HuH-7 (cell line): ENCODE measurements at places on chromosomes 5 and 9.

- peak; percentile 16 for DNase-seq
Measured at GRCh38 chr9:32378496-32378895, 5.9 kb upstream of the ACO1 start.

- no peak for DNase-seq
Measured at GRCh38 chr9:116020801-116021200, 132.8 kb upstream of the PAPPA start.

GRCh38 chr5:150154618-150155128, 972 bp downstream of the PDGFRB start:
- no peak for DNase-seq

- DNase-seq, result no peak
Measured at GRCh38 chr9:129338724-129339430, 160.8 kb upstream of the IER5L start.

DNA sequence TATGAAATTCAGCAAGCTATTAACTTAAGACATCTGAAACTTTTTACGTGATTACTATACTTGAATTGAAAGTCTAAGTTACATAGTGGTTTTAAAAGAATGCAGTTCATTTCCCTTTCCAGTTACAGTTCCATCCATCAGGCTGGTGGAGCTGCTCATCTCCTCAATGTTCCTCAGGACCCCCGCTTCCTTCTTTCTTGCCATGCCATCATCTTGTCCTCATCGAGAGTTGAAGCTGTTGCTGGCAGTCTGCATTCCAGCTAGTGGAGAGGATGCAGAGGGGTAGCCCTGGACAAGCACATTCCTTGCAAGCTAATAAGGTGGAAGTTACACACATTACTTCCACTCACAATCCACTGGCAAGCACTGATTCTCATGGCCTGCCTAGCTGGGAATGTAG, 8.8 kb upstream of the RNF183 start:
- no peak for DNase-seq
